Memory B cell (primary cell): ENCODE measurements at places on chromosomes 2 and 18.

DNA sequence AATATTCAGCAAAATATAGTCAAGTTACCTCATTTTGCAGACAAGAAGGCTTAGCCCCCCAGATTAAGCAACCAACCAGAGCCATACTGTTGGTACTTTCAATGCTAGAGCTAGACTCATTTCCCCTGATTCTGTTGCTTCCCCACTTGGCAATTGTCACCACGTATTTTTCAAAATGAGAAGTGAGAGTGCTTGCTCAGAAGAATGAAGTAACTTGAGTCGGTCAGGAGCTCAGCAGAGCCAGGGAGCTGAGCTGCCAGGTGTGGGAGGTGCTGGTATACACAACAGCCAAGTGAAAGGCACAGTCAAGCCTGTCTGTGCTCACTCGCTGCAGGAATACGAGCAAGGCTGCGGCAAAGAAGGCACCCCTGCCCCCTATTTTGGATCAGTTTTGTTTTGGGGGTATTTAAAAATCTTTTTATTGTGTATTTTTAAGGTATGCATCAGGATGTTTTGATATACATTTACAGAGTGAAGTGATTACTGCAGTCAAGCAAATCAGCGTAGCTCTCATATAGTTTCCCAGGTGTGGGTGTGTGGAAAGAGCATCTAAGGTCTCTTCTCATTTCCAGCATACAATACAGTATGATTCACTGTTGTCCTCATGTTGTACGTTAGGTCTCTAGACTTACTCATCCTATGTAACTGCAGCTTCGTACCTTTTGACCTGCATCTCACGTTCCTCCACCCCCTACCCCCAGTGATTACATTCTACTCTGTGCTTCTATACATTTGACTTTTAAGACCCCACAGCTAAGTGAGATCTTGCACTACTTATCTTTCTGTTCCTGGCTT is 62.4 kb downstream of the MRPS9 start:
- no peak for DNase-seq

DNA sequence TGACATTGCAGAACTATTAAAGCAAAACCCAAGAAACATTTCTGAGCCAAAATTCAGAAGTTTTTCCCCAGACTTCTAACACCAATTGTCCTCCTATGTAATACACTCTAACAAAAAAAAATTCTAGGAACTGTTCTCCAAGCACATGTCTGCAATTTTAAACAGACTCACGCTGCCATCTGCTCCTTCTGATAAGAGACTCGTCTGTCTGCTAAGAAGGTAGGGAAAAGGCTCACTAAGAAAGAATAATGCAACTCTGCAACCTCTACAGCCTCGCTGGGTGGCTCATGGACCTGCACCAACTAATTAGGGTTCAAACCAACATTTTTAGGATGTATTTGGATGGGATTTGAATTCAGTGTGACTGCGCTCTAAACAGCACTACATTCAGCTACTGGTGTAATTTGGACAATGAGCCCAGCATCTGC is 366.5 kb downstream of the DSC3 start:
- no peak for DNase-seq

DNA sequence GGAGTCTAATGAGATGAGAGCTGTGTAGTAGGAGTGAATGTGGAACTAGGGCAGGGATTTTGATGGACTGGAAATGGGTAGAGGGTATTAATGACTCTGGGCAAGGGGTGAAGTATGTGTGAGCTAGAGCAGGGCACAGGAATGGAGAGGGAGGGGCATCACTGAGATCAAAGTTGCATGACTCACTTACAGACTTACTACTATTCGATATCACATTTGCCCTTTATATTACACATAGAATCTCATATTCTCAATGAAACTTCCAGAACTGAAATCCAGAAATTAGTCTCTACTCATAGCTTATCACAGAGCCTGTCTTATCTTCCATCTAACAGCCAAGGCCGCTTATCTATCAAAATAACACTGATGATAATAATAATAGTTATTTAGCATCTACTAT is 20.0 kb upstream of the ITGB6 start:
- DNase-seq: no peak

- DNase-seq: no peak
Measured at GRCh38 chr2:56287974-56288373, 104.2 kb downstream of the CCDC85A start.

- no peak for DNase-seq
Measured at GRCh38 chr2:195667974-195668373, 10.9 kb downstream of the SLC39A10 start.

- peak; percentile 0 for DNase-seq
Measured at GRCh38 chr18:741931-742512, 29.6 kb upstream of the ENOSF1 start.

- DNase-seq: no peak
Measured at GRCh38 chr2:16257322-16258028, 317.1 kb downstream of the MYCN start.

- no peak for DNase-seq
Measured at GRCh38 chr2:191128172-191128910, 22.5 kb downstream of the STAT4 start.
